ENCODE measurements at places on chromosomes 7 and 10. TPM values are rescaled to one million over a fixed set of nuclear protein-coding genes. Genes with fewer than 3 reads are reported as not detected.

The TECTB gene
- total RNA-seq, result not detected

The IFIT2 gene
- 6.1 TPM for total RNA-seq

The TPST1 gene
- total RNA-seq, result 32.5 TPM

The FAM237B gene
- not detected for total RNA-seq

The IL6 gene
- total RNA-seq, result 2.4 TPM

The PDE6C gene
- not detected for total RNA-seq

The C7orf57 gene
- not detected for total RNA-seq

The SCIN gene
- total RNA-seq, result 0.29 TPM

The JAKMIP3 gene
- total RNA-seq, result 0.62 TPM

The PKD2L1 gene
- total RNA-seq, result not detected

The MYL10 gene
- not detected for total RNA-seq

The NUTM2B gene
- 0.71 TPM for total RNA-seq

The GNAT3 gene
- not detected for total RNA-seq

The NKX2-3 gene
- not detected for total RNA-seq

The TAS2R41 gene
- 0.46 TPM for total RNA-seq

Data from posterior vena cava (tissue), 2 donors.